Activated CD8-positive, alpha-beta T cell treated with anti-CD3 and anti-CD28 coated beads, Interleukin-2, amount 10 ng/mL, durations not matched to agents 7 days and 5 days (primary cell): ENCODE measurements at places on chromosomes 11 and 22.
A peak's percentile ranks its signal among the peaks of the same experiment; 100 is the strongest.

GRCh38 chr22:46905415-46905814 is 143.0 kb downstream of the TBC1D22A start:
- DNase-seq = no peak

- no peak for DNase-seq
These were observed 40.2 kb downstream of the RRM1 start for GRCh38 chr11:4134806-4135205.

DNA sequence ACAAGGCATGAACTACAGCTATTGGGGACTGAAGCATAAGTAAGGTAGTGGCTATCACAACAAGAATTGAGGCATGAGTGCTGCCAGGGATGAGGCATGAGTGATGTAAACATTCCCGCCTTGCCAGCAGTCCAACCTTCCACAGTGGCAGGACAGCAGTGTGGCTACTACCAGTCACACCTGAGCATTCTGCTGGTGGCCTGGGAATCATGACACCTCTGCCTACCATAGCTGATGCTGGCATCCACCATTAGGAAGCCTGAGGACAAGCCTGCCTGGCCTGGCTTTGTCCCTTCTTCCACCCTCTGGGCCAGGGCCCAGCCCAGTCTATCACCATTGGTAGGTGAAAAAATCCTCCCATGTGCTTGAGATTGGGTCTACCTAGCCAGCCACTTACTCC is 712.8 kb upstream of the CCDC90B start:
- no peak for DNase-seq

- DNase-seq = peak; percentile 54
These were observed 1.1 kb downstream of the TAF1D start for GRCh38 chr11:93740031-93740729.

- DNase-seq = no peak
These were observed 77.2 kb upstream of the UBASH3B start for GRCh38 chr11:122578171-122578825.

- no peak for DNase-seq
These were observed 35.7 kb upstream of the NNMT start for GRCh38 chr11:114260483-114260882.

GRCh38 chr11:2542406-2542805 is 97.6 kb downstream of the KCNQ1 start:
- DNase-seq = no peak

GRCh38 chr11:134515081-134515960 is 103.3 kb upstream of the B3GAT1 start:
- no peak for DNase-seq

GRCh38 chr11:21254790-21255189 is 585.4 kb downstream of the NELL1 start:
- no peak for DNase-seq

DNA sequence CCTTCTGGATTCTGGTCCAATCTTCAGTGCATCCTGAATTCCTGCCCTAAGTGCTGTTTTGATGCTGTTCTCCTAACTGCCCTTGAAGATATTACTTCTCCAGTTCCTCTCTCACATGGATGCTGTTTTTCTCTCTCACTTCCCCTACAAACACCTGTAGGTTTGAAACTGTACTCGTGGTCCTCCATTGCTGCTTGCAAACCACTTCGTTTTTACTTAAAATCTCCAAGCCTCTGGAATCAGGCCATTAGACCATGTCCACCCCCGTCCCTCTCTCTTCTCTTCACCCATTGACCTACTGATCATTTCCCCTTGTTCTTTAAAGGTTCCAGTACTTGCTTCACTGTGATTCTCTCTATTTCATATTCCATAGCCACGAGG is 988.1 kb downstream of the NTM start:
- no peak for DNase-seq

DNA sequence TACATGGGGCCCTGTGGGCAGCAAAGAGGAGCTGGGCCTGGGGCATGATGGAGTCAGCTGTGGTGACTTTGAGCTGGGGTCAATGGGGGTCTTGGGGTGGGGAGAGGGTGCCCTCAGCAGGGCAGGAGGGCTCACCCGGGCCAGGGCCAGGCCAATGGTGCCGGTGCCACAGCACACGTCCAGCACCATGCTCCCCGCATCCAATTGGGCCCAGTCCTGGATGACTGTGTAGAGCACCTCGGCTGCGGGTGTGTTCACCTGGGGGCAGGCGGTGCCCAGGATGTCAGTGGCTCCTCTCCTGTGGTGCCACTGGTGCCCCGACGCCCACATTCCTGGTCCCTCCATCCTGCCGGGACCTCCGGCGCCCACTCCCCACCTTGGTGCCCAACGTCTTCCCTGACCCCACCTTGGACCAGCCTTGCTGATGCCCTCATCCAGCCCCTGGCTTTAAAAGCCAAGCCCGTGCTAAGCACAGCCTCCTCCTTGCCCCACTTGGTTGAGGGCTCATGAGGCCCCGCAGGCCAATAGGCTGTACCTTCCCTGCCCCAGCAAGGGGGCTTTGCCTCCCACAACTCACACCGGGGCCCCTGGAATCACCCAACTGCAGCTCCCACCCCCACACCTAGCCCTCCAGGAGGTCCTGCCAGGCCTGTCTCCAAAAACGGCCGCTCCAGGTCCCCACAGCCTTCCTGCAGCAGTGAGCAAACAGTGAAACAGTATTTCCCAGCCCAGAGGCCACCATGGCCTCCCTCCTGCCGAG is 2.2 kb upstream of the RANBP1 start:
- DNase-seq = no peak

DNA sequence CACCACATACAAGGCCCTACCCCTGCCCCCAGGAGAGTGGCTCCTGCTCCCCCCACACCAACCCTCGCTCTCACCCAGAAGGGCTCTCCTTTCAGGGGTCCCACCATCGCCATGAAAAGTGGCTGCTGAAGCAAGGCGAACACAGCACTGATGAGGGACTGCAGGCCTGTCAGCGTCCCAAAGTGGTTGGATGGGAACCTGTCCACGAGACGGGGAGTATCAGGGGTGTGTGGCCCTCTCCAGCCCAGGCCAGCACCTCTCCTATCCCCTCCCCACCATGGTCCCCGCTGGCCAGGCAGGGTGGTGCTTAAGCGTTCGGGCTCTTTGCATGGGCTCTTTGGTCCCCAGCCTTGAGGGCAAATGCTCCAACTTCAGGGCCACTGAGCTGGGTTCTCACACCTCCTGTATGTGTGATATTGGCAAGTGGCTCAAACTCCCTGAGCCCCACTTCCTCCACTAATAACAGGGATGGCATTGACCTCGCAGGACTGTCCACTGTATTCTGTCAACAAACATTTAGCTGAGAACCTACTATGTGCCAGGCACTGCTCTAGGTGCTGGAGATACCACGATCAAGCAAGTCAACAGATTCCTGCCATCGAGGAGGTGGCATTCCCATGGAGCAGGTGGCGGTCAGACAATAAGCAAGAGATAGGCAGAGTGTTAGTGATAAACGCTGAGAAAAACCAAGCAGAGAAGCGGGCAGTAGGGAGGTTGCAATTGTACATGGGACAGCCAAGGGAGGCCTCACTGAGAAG is 26.9 kb downstream of the RTN4RL2 start:
- no peak for DNase-seq

- no peak for DNase-seq
These were observed 207.2 kb upstream of the CTSC start for GRCh38 chr11:88544656-88545280.

DNA sequence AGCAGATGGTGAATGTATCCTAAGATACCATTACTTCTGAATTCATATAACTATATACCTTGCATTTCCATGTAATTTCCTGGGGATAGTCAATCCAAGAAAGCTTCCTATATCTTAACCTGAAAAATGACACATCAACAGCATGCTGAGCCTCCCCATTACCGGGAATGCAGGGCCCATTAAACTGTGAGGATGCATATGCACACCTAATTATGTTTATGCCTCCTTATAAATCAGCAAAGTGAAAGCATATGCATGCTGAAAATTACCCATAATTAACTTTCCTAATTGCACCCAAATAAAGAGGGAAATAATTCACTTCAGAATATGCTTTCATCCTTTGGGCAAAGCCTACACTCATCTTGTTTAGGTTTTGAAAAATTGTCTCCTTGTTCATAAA is 663.0 kb downstream of the KCNA4 start:
- no peak for DNase-seq

- DNase-seq = no peak
These were observed 166.0 kb upstream of the RASSF10 start for GRCh38 chr11:12842933-12843636.

DNA sequence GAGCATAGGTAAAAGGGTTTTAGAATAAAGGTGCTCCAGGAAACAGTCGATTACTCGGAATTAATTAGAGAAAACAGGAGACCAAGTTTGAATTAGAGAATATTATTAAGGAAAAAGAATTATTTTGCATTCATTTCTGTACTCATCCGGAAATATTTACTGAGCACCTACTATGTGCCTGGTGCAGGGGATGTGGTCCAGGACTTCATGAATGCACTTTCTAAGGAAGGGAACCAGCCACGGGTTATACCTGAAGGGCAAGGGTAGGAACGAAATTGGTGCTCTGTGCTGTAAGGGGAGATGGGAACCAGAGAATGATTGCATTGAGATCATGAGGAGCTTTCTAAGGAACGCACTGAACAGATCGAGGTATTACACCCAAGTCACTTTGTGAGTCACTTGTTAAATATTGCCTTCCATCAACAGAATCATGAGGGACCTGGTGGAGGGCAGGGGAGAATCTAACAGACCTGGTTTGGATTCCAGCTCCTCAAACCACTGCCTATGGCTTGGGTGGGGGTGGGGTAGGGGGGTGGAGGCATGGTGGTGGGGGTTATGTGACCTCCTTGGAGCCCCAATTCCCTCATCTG is 40.9 kb downstream of the C11orf96 start:
- no peak for DNase-seq

DNA sequence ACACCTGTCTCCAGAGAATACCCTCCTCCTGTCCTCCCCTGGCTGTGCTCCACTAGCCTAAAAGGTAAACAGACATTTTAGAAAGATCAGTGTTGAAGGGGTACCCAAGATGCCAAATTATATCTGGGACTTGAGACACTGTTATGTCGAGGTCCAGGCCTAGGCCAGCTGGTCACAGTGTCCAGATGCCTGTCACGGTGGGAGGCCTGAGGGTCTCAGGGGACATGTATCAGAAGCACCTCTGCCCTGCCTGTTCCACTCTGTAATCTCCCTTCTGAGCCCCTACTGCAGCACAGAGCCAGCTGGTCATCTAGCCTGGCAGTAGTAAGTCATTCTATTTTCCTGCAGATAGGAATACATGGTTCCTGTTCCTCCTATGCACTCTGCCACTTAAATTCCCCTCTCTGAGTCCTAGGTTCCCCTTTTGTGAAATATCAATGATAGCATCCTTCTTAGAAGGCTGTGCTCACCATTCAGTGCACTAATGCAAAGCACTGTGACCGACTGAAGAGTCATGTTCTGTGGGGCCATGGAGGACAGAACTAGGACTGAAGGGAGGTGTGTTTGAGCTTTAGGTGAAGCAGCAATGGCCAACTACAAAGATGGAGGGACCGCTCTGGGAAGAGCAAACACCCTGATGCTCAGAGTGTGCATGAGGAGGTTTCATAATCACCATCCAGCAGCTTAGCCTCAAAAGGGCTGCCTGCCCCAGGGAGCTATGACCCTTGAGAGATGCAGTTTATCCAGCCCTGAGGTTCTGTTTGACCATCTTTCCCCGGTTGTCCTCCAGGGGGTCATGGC is 44.8 kb upstream of the TUB start:
- DNase-seq = peak; percentile 7

- DNase-seq = no peak
These were observed 410.9 kb upstream of the B3GAT1 start for GRCh38 chr11:134822897-134823296.

- DNase-seq = no peak
These were observed 953.0 kb downstream of the KCNA4 start for GRCh38 chr11:29063630-29064361.

DNA sequence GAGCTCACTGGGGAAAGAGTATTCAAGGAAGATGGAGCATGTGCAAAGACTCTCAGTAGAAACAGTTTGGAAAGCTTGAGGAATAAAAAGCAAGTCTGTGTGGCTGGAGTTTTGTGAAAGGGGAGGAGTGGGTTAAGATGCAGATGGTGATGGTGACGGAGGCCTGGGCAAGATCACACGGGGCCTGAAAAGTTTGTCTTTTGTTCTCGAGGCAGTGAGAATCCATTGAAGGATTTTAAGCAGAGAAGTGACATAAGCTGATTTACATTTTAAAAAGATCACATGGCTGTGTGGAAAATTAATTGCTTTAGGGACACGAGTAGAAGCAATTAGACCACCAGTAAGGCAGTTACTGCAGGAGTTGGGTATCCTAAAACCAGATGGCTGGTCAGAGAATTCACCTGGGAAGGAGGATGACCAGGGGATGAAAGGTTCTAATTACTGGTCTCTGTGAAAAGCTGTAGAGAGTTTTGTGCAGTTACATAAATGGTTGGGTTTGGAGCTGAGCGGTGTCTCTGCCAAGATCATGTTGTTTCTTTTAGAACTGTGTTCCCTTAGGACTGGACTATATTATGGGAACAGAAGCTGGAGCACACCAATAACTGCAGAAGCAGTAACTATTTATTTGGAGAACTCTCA is 7.1 kb downstream of the RRP8 start:
- no peak for DNase-seq

DNA sequence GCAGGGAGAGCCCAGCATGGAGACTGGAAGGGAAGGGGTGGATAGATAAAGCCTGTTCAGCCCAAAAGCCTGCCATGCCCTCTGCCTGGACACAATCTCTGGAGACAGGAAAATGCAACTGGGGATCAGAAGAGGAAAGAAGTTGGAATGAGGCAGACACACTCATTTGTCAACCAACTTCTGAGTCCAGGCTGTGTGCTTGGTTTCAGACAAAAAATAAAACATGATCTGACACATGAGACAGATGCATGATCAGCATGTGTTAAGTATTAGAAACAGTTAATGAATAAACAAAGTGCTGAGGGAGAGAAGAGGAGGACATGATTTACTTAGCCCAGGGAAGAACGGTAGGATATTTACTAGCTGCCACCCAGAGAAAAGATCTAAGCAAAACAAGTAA is 839 bp downstream of the LRRN4CL start:
- no peak for DNase-seq

DNA sequence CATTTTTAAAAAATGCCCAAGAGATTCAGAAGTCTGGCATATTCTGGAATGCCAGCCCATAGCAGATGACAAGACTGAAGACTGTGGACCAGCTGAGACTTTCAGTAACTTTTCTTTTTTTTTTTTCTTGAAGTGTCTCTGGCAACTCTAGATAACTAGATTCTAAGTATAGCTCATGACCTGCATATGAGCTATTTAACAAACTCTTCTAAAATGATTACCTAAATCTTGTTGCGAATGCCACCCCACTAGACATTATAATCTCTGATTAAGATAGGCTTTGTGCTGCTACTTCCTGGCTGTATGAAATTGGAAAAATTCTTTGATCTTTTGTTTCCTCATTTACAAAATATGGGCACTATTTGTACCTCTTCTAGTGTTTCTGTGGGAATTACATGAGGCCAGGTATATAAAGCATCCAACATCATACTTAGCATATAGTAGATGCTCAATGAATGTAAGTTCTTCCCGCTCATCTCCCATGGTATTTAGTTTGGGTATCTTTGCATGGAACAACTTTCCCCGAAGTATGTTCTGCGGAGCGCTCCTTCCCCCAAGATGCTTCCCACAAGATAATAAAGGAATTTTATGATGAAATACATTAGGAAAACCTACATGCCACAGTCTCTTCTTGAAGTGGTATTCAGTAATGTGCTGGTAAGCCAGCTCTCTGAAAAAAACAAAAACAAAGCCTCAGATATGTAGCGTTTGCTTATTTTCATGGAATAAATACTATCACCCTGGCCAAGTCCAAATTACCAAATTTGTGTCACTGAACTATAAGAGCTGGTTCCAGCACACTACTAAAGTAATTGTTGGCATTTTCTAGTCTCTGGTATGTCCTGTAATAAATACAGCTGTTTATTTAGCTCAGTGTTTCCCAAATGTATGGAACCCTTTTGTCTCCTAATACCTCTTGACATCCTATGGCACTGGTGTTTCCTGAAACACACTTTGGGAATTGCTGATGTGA is 86.8 kb upstream of the TIMP3 start:
- no peak for DNase-seq
